ENCODE measurements at places on chromosomes 1 and 21.

GRCh38 chr1:230972855-230973271, 5.8 kb downstream of the TTC13 start:
- peak; percentile 44 for DNase-seq

DNA sequence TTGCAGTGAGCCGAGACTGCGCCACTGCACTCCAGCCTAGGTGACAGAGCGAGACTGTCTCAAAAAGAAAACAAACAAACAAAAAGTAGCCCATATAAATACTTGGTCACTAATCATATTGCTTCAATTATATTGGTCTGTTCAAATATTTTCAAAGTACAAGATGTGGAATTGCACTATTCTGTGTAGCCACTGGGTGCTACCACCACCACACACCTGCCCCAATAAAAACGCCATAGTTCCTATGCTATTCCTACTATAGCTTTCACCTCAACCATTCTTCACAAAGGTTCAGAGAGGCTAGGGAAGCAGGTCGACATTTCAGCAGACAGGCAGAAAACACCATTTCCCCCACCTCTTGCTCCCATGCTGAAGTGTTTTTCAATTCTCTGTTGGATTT, 16.7 kb downstream of the NDC1 start:
- DNase-seq = no peak

GRCh38 chr1:163119707-163120106, 50.5 kb downstream of the RGS4 start:
- DNase-seq = no peak

GRCh38 chr1:159175571-159175970, 4.2 kb downstream of the CADM3 start:
- DNase-seq = no peak

- DNase-seq = no peak
Observed at GRCh38 chr1:236480758-236481436, 42.9 kb upstream of the LGALS8 start.

GRCh38 chr1:54927472-54928240, 40.7 kb upstream of the DHCR24 start:
- DNase-seq = no peak

DNA sequence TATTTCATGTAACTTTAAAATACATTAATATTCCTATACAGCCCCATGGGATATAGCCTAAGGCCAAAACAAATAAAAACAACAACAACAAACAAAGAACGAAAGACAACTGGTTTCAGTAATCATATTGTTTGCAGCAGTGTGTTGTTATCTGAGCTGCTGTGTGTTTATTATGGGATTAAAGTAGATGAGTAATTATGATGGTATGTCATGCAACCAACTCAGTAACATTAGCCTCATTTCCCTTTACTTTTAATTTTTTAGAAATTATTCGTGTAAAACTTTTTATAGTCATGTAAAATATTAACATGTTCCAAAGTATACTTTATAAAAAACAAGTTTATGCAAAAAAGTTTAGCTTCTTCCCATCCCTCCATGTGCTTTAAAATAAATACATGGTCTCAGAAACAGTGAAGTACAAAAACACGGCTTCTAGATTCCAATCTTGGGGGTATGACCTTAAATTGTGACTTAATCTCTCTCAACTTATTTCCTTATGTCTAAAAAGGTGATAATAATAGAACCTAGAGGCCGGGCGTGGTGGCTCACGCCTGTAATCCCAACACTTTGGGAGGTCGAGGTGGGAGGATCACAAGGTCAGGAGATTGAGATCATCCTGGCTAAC, 176.1 kb downstream of the SLC45A1 start:
- no peak for DNase-seq

DNA sequence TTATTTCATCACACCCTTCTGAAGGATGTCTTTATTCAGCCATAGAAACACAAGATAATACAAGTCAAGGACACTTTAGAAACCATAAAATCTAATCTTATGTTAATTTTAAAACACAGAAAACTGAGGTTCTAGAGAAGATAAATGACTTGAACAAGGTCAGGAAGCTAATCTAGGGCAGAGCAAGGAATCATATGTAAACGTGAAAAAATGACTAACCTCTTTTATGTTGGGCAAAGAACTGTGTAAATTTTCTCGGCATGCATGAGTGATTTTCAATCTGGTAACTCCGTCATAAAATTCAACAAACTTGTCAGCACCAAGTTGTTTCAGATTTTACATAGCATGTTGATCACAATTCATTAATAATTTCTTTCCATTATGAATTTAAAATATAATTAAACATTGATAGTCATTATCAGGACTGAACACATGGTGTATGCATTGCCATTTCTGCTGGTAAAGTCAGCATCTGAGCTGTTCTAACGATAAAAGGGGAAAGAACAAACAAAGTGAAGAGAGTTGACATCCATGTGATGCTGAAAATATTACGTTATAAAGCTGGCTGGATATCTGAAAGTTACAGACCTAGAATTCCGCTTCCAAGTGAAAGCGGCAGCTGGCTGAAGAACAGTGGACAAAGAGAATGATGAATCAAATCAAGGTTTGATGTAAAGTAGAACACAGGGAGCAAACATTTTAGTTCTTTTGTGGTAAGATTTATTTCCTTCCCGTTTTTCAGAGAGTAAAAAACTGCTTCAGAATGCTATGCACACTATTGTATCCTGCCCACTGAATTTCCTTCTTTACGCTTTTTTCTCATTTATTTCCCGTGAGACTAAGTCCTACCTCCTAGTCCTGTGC, 1037.4 kb upstream of the TMPRSS15 start:
- DNase-seq = no peak

DNA sequence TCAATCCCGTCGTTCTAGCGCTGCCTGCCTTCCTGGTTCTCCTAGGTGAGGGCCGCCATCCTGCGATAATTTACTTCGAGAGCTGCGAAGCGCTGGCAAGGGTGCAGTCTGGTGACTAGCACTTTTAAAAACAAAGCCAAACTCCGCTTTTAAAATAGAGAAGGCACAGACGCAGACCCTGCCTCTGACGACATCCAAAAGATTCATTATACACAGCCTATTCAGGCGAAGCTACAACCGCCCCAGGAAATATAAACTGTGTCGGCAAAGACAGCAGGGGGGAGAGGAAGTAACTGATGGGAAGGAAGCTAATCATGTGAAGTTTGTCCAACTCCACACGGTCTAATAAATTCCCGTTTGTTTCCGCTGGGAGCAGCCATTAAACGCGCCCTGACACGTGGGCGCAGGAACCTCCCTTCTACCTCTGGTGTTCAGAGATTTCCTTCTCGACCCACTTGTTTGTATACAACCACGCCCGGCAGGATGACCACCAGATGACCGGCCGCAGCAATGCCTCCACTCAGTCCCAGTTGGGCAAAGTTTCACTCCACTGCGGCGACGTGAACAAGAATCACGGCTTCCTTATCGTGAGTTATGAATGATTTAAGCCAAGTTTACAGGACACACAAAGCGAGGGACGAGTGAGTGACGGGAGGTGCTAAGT, 1.3 kb downstream of the GNG12 start:
- no peak for DNase-seq

- no peak for DNase-seq
Observed at GRCh38 chr1:192459467-192459866, 116.1 kb upstream of the RGS1 start.

GRCh38 chr1:37553598-37553926, 531 bp downstream of the SNIP1 start:
- DNase-seq = no peak

DNA sequence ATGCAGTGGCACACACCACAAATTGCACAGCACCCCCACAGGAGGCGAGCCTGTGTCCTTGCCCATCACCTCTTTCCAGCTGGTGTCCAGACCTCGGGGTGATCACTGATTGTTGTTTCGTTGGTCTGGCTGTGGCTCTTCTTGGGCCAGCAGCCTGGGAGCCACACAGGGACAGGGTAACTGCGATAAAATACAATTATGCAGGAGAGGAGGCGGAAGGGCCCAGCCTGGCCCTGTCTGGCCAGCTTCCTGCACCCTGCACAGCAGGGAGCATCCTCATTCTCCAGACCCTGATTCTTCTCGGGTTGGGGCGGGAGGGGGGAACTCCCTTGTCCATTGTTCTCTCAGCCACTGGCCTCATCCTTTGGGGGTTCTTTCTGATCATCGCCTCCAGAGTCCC, 83.6 kb downstream of the ADARB1 start:
- DNase-seq = no peak

- no peak for DNase-seq
Observed at GRCh38 chr1:64980745-64981600, 14.6 kb upstream of the JAK1 start.

DNA sequence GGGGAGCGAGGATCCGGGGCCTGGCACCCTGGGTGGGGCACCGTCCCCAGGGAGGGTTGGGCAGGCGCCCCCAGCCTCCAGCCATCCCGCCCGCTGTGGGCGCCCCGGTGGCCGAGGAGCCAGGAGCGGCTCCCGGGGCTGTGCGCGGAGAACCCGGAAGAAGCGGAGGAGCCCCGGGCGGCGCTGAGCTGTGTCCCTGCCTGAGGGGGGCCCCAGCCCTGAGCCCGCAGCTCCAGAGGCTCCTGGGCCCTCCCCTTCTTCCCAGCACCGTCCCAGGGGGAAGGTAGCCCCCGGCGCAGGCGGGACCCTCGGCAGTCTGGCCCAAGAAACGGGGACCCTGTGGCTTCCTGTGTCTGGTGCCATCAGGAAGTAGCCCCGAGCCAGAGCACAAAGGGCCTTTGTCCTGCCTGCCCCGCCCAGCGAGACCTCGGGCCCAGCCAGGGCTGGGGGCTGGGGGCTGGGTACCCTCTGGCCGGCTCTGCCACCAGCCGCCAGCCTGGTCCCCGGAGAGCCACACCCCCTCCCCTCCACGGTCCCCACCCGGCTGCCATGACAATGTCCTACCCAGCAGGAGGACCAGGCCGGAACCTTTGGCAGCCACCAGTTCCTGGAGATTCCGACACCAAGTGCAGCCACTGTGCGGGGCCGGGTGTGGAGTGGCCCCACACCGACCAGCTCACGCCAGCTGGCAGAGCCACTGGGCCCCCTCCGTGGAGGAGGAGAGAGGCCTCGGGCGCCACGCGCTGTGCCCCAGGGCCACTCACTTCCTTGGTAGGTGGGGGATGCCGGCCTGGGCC, 15.6 kb upstream of the TTLL10 start:
- peak; percentile 20 for DNase-seq

- DNase-seq = no peak
Observed at GRCh38 chr1:68206848-68207689, 25.3 kb downstream of the WLS start.

GRCh38 chr1:163035446-163036249, 33.5 kb upstream of the RGS4 start:
- DNase-seq = no peak

DNA sequence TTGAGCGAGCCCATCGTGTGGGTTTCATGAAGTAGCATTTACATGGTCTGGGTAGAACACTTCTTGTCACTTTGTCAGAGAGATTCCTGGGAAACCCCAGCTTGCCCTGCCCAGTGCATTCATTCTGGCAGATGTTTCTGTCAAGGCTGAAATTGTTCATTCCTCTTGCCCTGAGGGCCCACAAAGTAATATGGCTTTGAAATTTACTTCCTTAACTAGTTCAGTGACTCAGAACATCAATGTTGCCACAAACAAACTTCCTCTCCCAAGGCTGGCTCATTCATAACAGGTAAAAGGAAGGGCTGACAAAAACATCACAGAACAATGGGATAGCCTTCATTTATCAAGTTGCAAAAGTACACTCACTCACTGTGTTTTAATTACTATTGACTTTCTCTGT, 5.0 kb upstream of the KIAA0040 start:
- no peak for DNase-seq

GRCh38 chr1:228717081-228717480, 18.2 kb upstream of the RHOU start:
- DNase-seq = no peak

DNA sequence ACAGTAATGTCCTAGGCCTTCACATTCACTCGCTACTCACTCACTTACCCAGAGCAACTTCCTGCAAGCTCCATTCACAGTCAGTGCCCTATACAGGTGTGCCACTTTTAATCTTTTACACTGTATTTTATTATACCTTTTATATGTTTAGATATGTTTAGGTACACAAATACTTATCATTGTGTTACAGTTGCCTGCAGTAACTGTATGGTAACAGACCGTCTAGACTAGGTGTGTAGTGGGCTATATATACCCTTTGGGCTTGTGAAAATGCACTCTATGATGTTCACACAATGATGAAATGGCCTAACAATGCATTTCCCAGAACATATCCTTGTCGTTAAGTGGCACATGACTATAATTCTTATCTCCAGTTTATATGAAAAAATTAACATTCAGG, 204.5 kb upstream of the HMCN1 start:
- no peak for DNase-seq

GRCh38 chr1:171570295-171570694, 51.7 kb upstream of the MYOCOS start:
- DNase-seq = no peak

DNA sequence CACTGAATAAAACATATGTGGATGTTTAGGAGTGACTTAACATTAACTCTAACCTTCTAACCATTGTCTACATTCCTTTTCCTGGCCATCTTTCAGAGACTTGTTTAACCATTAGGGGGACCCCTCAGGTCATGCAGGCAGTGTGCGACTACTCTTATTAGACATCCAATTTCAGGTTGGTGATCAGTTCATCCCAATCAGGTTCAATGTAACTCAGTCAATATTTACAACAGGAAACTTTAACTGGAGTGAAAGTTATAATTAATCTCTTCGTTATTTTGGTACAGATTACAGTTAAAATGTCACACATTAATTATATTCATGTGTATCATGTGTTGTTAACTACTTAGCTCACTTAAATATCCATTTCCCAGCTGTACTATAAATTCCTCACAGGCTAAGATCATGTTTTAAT, 68.8 kb upstream of the RGS1 start:
- no peak for DNase-seq

Measured in activated T-helper 1 cell treated with Interleukin-2 at 50 U/mL for 16 hours (primary cell).